ENCODE measurements at places on chromosomes 6 and 20.

GRCh38 chr6:80356000-80356399 is 249.5 kb downstream of the BCKDHB start:
- H3K27me3 ChIP-seq: no peaks in the 10 kb centered on the region
- no peaks in the 10 kb centered on the region for H3K4me1 ChIP-seq
- no peak for DNase-seq
- no peak overlapping the region for H3K27ac ChIP-seq
- H3K4me3 ChIP-seq: no peak overlapping the region
- H3K36me3 ChIP-seq: peaks cover 5% of the 10 kb centered on the region

DNA sequence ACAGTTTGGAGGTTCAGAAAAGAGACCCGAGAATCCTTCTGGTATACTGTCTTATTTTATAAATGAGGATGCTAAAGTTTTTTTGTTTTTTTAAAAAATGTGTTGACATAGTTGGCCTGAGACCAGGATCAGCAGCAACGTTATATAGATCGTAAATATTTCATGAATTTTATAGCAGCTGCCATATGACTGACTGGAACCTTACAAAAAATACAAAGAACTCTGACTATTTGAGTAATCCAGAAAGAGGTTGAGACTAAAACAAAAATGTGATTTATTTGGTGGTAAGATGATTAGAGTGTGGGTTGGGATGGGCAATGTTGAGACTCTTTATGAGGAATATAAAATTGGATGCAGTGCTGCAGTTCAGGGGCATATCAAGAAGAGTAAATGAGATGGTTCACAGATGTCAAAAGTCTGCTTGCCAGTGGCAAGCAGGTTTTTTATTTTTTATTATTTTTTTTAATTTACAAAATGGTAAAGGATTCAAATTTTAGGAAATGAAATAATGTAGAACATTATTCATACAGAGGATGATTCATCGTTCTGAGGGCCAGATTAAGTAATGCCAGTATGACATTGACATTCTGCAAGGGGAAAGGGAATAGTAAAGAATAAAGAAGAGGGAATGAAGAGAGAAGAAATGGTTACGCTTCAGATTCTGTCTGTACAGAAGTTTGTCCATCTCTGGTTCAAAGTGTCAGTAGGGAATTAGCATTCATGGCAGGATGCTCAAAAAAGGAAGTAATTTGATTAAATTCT is 58.5 kb downstream of the SCAF8 start:
- H3K27me3 ChIP-seq: no peaks in the 10 kb centered on the region
- DNase-seq: no peak
- H3K4me1 ChIP-seq: peaks cover 12% of the 10 kb centered on the region
- H3K27ac ChIP-seq: no peak overlapping the region
- H3K4me3 ChIP-seq: no peak overlapping the region

GRCh38 chr20:31494131-31494530 is 19.0 kb downstream of the REM1 start:
- no peaks in the 10 kb centered on the region for H3K36me3 ChIP-seq
- no peak for DNase-seq

GRCh38 chr6:23213193-23213592 is 643.8 kb downstream of the HDGFL1 start:
- no peak for DNase-seq
- H3K27me3 ChIP-seq: no peaks in the 10 kb centered on the region
- no peaks in the 10 kb centered on the region for H3K4me1 ChIP-seq
- H3K4me3 ChIP-seq: no peak overlapping the region
- no peak overlapping the region for H3K27ac ChIP-seq
- H3K36me3 ChIP-seq: no peaks in the 10 kb centered on the region

- H3K27me3 ChIP-seq: no peaks in the 10 kb centered on the region
- H3K36me3 ChIP-seq: peaks cover 52% of the 10 kb centered on the region
- DNase-seq: no peak
- H3K4me1 ChIP-seq: peaks cover 72% of the 10 kb centered on the region
- H3K27ac ChIP-seq: peak overlapping the region; percentile 84
- H3K4me3 ChIP-seq: no peak overlapping the region
These were observed 14.8 kb downstream of the PLAGL2 start for GRCh38 chr20:32192698-32193097.

GRCh38 chr6:107517274-107517673 is 27.4 kb downstream of the SOBP start:
- H3K4me3 ChIP-seq: no peak overlapping the region
- no peak overlapping the region for H3K27ac ChIP-seq
- H3K36me3 ChIP-seq: peaks cover 9% of the 10 kb centered on the region
- no peaks in the 10 kb centered on the region for H3K27me3 ChIP-seq
- no peaks in the 10 kb centered on the region for H3K4me1 ChIP-seq

DNA sequence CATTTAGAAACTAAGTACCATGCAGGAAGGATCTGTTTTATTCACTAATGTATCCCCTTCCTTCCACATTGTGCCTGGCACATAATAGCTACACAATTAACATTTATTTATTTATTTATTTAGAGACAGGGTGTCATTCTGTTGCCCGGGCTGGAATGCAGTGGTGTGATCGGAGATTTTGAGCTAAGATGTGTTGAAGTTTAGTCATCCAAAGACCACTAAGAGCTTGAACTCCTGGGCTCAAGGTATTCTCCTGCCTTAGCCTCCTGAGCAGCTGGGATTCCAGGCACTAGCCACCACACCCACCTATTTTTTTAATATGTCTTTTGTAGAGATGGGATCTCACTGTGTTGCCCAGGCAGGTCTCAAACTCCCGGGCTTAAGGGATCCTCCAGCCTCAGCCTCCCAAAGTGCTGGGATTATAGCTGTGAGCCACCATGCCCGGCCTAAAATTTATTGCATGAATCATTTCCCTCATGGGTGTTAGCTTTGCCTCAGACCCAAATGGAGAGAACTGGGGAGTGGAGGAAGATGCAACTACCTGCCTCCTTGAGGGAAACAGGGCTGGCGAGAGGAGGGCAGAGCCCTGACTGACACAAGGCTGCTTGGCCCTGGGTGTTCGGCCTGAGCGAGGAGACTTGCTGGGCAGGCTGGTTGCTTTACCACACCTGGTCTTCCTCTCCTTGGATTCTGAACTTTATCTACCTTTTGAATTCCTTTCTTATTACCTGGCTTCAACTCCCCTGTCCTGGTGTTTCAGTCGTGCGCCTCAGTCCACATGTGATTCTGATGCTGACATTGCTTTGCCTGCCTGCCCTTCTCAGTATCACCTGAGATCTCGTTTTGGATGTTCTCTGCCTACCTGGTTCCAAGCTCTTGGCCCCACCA is 1.7 kb upstream of the DYNLT1 start:
- peaks cover 4% of the 10 kb centered on the region for H3K27me3 ChIP-seq
- H3K4me1 ChIP-seq: peaks cover 79% of the 10 kb centered on the region
- H3K36me3 ChIP-seq: peaks cover 35% of the 10 kb centered on the region
- peak overlapping the region; percentile 83 for H3K27ac ChIP-seq
- H3K4me3 ChIP-seq: peak overlapping the region; percentile 99
